ENCODE measurements at places on chromosomes 2 and 18.
A peak's percentile ranks its signal among the peaks of the same experiment; 100 is the strongest.

DNA sequence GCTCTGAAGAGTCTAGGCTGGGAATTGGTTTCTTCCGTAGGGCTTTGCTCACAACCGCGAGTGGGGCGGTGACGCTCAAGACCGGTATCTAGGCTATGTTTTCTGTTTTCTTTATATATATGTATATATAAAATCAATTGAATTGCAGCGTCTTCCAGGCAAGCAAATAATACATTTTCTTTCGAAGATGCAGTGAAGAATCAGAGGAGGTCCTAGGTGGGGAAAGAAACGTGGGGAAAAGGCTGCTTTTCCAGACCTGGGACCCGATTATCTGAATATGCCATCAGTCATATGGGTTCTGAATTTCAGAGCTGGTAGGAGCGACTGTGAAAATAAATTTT is 714 bp upstream of the SCN9A start:
- DNase-seq, result no peak

DNA sequence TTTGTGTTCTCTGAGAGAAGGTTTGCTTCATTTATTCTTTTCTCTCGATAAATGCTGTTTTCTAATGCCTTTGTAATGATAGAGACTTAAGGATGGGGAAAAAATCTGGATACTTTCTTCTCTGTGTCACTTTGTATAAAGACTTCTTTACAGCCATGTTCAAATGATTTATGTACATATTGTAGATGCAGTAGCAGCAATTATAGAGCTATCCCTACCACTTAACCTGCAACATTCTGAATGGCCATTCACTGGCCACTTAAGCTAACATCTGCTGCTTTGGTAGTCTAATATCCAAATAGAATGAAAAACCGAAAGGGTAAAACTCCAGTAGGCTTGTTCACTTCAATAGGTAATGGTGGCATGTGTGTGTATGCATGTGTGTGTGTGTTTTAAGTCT is 97.8 kb downstream of the CSRNP3 start:
- no peak for DNase-seq

DNA sequence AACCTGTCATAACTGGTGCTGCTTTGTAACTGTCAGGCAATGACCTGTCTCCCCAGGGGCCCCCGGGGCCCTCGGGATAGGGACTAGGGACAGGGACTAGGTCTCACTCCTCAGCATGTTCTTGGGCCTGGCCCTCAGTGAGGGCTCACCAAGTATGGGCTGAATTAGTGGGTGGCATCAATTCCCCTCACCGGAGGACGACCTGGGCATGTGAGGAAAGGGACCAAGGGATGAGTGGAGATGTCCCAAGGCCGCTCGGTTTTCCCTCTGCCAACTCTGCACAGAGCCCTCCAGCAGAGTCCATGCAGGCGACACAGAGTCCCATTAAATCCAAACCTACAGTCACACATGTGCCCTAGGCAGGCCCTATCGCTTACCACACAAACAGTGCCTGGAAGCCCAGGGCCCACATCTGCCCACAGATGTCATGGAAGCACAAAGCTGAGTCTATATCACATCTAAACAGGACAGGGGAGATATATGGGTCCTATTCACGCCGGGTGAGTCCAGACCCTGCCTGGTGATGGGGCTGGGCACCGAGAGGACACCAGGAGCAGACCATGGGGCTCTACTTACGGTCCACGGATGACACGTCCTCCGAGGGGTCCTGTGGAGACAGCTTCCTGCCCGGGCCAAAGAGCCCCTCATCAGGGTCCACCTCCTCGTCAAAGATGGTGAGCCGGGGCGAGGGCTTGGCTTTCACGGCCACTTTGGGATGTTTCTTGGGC is 26.6 kb downstream of the HS1BP3 start:
- DNase-seq, result peak; percentile 66

DNA sequence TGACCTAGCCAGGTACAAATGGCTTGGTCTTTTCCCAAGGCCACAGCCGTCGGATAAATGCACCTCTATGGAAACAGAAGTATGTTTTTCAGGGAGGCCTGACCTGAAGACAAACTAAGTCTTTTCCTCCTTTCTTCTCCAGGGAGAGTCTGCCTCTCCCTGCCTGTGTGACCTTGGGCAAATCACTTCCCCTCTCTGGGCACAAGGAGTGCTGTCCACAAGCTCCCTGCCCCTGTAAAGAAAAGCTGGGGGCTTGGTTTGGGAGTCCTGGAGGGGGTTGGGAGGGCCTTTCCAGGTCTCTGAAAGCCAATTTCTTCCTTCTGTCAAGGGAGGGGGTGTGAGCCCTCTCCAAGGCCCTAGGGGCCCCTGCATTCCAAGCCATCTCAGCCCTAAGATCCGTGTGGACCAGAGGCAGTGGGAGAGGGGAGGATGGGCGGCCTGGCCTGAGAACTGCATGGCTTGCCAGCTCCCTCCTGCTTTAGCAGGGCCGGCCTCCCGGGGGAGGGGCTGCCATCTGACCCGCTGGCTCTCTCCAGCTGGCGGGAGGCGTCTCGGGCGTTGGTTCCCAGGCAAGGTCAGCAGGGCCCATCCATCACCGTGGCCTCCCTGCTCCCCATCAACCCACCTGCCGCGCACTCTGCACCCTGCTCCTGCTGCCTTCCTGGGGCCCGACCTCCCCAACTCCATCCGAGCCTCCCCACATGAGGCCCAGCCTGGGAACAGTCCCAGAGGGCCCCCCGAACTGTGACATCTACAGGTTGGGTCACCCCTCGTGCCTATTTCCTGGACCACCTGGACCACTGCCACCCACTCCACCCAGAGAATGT is 61.4 kb downstream of the SMAD7 start:
- DNase-seq, result peak; percentile 61

GRCh38 chr18:74990563-74991081 is 218.3 kb downstream of the PTGR3 start:
- no peak for DNase-seq

- no peak for DNase-seq
These were observed 91.3 kb downstream of the MGAT5 start for GRCh38 chr2:134344954-134345697.

GRCh38 chr2:108612514-108613183 is 78.4 kb downstream of the LIMS1 start:
- no peak for DNase-seq

- no peak for DNase-seq
These were observed 114.8 kb downstream of the DIS3L2 start for GRCh38 chr2:232076272-232076671.

DNA sequence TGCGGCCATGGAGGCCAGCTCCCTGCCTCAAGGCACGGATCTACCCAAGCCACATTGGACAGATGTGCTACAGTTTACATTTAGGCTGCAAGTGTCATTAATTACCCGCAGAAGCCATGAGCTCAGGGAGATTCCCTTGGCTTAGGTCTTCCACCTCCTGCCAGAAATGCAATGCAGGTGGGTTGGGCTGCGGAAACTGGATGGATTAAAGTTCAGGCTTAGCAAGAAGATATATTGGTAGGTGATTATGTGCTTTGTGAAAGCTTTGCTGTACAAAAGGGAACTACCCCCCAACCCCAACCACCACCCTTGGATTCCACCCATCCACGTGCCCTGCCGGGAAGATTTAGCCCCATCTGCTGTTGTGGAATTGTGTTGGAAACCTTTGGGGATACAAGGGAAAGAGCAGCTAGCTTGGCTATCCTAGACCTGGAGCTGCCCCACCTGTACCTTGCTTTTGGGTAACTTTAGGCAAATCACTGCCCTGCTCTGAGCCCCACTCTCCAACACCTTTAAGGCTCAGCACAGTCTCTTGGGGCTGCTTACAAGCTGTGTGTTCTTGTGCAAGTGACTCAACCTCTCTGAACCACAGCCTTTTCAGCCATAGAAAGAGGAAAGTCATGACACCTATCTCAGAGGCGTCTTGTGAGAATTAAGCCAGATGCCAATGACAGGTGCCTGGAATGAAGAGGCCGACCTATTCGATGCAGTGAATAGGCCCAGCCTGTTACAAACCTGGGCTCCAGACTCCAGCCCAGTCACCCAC is 141.6 kb upstream of the GLI2 start:
- DNase-seq, result no peak

GRCh38 chr2:191643429-191643828 is 34.5 kb upstream of the NABP1 start:
- DNase-seq, result no peak

DNA sequence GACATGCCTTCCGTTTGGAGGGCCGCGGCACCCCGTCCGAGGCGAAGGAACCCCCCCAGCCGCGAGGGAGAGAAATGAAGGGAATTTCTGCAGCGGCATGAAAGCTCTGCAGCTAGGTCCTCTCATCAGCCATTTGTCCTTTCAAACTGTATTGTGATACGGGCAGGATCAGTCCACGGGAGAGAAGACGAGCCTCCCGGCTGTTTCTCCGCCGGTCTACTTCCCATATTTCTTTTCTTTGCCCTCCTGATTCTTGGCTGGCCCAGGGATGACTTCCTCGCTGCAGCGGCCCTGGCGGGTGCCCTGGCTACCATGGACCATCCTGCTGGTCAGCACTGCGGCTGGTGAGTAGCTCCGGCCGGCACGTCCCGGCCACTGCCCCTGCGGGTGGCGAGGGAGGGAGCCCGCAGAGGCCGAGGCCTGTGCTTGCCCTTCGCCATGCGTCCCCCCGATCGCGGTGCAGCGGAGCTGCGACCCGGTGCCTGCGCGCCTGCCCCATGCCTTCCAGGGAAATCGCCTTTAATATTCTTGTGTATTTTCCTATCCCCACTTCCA is 1.2 kb downstream of the BMPR2 start:
- DNase-seq, result peak; percentile 46
